Bronchial smooth muscle cell (primary cell): ENCODE measurements at places on chromosomes 5 and 9. TPM values are rescaled to one million over a fixed set of nuclear protein-coding genes. Genes with fewer than 3 reads are reported as not detected.

Gene GCNT4
- 0.16 and 0.26 TPM in 2 replicates for total RNA-seq

Gene C9
- total RNA-seq, result 0.16 and 0.17 TPM in 2 replicates

Gene ZBTB26
- 2.1 and 2.5 TPM in 2 replicates for total RNA-seq

Gene LHX3
- total RNA-seq, result not detected in 2 replicates

Gene SEMA5A
- total RNA-seq, result 6.1 and 9.9 TPM in 2 replicates

Gene PCDHA8
- 0.16 and 0.17 TPM in 2 replicates for total RNA-seq

Gene PPP3R2
- 0.09 TPM in 1 of 2 replicates, not detected in the other for total RNA-seq

Gene PARP8
- 7.1 and 8.0 TPM in 2 replicates for total RNA-seq

Gene SOWAHA
- under 0.01 TPM in 2 replicates for total RNA-seq

Gene NSUN2
- total RNA-seq, result 32.2 and 35.8 TPM in 2 replicates

Gene RANBP17
- 7.2 and 12.9 TPM in 2 replicates for total RNA-seq

Gene LCN6
- total RNA-seq, result not detected in 2 replicates

Gene GARNL3
- total RNA-seq, result 0.63 and 3.3 TPM in 2 replicates

Gene IL4
- not detected in 2 replicates for total RNA-seq

Gene GRM6
- under 0.01 TPM in 2 replicates for total RNA-seq

Gene FOXD4L6
- under 0.01 TPM in 1 of 2 replicates, not detected in the other for total RNA-seq

Gene ABLIM3
- 23.6 and 24.9 TPM in 2 replicates for total RNA-seq

Gene SPINK7
- total RNA-seq, result not detected in 2 replicates

Gene PKD2L2
- total RNA-seq, result not detected in 2 replicates
